ENCODE measurements at places on chromosomes 7 and 10.

DNA sequence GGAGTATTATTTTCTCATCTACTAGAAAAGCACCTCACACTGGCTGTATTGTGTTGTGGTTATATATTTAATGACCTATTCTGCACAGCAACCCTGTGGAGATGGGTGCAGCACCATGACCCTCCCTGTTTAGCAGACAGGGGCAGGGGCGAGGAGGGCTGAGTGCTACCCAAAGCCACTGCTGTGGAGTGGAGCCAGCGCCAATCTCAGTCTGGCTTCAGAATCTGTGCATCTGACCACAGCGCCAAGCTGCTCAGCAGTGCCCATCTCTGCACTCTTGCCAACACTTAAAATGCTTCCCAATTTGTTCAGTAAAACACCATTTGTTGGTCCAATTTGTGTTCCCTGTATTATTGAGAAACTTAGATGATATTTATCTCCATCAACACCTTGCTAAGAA lies 239.1 kb downstream of the ZMYND11 start:
- no peak for DNase-seq

GRCh38 chr10:23037152-23037551 lies 58.2 kb upstream of the MSRB2 start:
- DNase-seq = no peak

- no peak for DNase-seq
These were observed 287.7 kb downstream of the ABCA13 start for GRCh38 chr7:48458701-48459524.

- DNase-seq = no peak
These were observed 499.7 kb downstream of the CALN1 start for GRCh38 chr7:71912476-71912875.

DNA sequence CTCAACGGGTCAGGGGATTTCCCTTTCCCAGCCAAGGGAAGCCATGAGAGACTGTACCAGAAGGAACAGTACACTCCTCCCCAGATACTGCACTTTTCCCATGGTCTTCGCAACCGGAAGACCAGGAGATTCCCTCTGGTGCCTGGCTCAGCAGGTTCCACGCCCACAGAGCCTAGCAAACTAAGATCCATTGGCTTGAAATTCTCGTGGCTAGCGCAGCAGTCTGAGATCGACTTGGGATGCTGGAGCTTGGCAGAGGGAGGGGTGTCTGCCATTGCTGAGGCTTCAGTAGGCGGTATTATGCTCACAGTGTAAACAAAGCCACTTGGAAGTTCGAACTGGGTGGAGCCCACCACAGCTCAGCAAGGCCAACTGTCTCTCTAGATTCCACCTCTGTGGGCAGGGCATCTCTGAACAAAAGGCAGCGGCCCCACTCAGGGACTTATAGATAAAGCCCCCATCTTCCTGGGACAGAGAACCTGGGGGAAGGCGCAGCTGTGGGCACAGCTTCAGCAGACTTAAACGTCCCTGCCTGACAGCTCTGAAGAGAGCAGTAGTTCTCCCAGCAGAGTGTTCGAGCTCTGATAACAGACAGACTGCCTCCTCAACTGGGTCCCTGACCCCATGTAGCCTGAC lies 29.6 kb downstream of the SLC16A12 start:
- DNase-seq = no peak

- no peak for DNase-seq
These were observed 1.5 kb upstream of the CHCHD1 start for GRCh38 chr10:73780301-73780700.

- no peak for DNase-seq
These were observed 18.8 kb downstream of the CDC123 start for GRCh38 chr10:12214763-12215218.

GRCh38 chr7:78718212-78718611 lies 735.3 kb downstream of the MAGI2 start:
- DNase-seq = no peak

GRCh38 chr10:107054469-107055156 lies 109.9 kb downstream of the SORCS1 start:
- no peak for DNase-seq

DNA sequence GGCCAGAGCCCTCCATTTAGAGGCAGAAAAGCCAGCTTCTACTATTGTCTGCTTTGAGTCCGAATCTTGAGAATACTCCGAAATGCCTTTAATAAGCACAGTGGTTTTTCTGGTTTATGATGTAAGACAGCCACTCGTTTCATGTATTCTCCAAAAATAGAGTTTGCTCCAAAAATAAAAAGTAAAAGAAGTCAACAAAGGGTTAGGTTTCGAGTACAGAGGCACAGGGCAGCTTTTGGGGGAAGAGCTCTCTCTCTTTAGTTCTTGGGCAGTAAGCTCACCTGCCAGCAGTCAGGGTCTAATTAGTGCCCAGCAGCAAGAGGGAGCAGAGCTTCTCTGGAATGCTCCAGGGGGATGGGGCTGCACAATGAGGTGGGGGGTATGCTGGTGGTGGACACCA lies 20.2 kb downstream of the CREB3L2 start:
- no peak for DNase-seq

GRCh38 chr10:56763090-56763489 lies 402.0 kb upstream of the ZWINT start:
- no peak for DNase-seq

DNA sequence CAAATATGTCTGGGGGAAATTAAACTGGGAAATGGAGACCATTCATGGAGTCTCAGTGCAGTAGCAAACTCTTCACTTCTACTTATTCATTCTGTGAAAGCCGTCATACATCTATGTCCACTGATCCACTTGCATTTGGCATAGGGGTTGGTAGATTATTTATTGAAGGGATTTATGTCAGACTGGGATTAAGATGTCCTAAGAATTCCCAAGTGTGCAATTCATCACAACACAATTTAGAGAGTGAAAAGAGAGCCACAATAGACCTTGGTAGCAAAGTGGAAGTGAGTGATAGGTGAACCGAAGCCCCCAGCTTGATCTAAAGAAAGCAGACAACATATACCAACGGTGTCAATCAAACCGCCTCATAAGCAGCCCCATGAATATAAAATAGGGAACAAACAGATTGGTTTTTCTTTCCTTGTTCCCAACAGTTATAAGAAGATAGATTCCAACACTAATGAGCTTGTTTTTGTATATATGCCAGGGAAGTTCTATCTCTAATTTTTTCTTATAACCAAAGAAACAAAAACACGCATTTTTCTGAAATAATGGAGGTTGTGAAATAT lies 234.3 kb downstream of the CACNA2D1 start:
- DNase-seq = no peak

DNA sequence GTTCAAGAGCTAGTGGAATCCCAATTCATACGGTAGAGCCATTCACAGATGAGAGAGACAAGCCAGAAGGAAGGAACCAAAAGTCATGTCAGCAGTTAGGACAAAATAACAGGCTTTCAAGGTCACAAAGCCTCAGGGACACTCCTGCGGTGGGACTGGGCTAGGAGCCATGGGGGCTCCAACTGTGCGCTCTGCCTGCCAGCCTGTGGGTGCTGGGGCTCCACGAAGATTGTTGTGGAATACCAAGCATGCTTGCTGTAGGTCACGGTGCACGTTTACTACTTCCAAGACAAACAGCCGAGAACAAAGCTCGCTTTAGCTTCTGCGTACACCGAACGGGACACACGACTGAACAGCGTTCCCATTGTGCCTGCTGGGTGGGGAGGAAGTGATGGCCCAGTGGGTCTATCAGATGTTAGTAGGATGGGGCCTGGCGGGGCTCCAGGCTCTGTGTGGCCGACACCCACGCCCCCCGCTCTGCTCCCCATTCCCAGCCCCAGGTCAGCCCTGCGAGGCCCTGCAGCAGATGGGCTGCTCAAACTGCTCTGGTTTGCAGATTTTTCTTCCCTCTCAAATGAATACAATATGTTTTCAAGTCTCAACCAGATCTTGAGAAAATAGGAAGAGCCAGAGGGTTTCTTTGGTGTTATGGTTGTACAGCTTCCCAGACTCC lies 158.9 kb downstream of the EGFR start:
- peak; percentile 32 for DNase-seq

GRCh38 chr7:4612939-4613841 lies 68.9 kb upstream of the FOXK1 start:
- no peak for DNase-seq

- no peak for DNase-seq
These were observed 924 bp downstream of the BMPR1A start for GRCh38 chr10:86757113-86757972.

DNA sequence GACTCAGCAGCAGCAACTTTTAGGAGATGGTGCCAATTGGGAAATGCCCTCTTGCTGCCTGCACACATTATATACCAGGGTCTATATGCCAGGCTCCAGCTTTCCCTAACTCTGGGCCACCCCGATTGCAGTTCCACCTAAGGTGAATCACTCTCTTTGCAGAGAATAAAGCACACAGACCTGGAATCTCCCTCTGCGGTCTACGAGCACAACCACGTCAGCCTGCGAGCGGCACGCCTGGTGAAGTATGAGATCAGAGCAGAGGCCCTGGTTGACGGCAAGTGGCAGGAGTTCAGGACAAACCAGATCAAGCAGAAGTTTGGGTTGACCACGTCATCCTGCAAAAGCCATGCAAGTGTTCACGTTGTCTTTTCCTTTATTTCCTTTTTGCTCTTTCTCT lies 38.2 kb upstream of the PLEKHA1 start:
- DNase-seq = no peak

DNA sequence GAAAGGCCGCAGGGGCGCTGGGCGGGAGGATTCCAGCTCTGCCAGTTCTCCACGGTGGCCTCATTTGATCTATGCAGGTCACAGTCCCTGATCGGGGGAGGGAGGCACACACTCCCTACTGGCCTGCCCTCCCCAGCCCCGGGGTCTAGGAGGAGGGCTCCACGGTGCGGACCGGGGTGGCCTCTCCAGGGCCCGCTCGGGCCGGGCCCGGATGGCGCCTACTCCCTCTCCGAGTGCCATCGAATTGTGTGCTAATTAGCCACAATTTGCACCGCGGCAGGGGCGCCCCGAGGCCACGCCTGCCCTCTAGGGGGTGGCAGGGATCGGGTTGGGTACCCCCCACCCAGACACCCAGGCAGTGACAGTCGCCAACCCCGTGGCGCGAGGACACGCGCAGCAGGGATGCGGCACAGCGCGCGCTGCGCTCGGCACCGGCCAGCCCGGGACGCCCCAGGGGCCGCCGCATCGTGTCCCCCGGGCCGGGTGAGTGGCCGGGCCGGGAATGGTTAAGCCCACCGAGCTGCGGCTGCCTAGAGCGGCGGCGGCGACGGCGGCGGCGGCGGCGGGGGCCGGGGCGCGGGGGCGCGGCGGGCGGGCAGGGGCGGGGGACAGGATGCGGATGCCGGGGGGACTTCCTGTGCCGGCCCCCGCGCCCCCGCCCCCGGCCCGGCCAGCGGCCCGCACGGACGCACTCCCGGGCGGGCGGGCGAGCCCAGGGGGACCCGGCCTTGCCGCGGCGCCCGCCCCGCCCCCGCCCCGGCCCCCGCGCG lies at the start of gene ZNF853:
ZNF853 (plus strand) TSS at position 658 of the 770 bp plus-strand sequence. CDS start 565 bp downstream, outside the sequence.
- DNase-seq = no peak

DNA sequence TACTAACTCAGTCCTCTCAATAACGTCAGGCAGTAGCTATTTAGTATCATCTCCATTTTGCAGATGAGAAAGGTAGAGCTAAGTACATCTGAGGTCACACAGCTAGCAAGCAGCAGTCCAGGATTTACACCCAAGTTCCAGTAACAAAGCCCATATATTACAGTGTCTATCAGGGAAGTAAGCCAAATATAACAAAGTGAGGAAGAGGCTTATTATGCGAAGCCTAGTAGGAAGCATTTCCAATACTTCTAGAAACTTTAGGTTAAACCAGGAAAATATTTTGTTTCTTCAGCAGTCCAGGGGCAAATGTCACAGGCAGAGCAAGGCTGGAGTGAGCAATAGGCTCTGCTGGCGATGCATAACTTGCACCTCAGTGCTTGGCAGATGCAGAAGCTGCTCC lies 53.9 kb downstream of the NOC3L start:
- DNase-seq = no peak

GRCh38 chr10:28949005-28950004 lies 272.0 kb downstream of the BAMBI start:
- DNase-seq = no peak

GRCh38 chr7:1368682-1369571 lies 90.3 kb downstream of the MICALL2 start:
- DNase-seq = no peak

DNA sequence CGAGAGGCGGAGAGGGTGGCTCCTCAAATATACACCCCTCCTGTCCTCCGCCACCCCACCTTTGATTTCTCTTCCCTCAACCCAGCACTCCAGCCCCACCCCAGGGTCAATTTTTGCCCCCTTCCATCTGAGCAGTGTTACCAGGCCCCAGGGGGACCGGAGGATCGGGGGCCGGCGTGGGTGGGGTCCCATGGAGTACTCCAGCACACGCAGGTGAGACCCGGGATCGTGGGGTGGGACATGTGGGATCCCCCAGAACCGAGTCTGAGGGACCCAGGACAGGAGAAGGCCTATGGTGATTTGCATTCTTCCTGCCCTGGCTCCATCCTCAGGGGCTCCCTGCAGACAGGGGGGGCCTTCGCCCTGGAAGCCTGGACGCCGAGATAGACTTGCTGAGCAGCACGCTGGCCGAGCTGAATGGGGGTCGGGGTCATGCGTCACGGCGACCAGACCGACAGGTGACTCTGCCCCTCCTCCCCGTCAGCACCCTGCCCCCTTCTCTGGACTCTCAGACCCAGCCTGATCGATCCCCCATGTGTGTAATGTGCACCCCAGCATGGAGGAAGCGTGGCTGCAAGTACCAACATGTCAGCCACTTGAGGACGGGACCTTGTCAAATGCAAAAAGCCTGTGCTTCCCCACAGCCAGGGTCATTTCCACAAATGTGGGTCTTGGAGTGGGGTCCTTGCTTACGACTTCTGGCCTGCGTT lies 744 bp downstream of the TRIP6 start:
- no peak for DNase-seq

DNA sequence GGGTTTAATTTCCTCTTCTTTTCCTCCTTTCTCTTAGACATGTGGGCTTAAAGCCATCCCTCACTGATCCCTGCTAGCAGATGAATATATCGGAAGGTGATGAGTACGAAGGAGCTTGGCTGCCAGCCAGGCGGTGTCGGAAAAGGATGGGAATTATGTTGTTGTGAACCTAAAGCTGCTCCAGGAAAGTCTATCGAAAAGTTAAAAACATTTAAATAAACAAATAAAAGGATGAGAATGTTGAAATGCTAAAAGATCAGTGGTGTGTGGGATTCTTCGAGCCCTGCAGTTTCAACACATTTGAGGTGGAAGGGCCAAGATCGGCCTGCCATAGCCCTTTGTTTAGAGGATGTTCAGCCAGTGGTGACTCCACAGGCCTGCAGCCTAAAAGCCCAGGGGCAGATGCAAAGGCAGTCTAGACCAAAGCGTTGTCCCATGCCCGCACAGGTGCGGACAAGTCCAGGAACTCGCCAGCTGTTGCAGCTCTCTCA lies 107.9 kb downstream of the JCAD start:
- peak; percentile 92 for DNase-seq

Measured in RWPE2 (cell line).